ENCODE measurements at places on chromosomes 16 and 17. TPM values are rescaled to one million over a fixed set of nuclear protein-coding genes. Genes with fewer than 3 reads are reported as not detected.

Gene HCRT
- not detected for total RNA-seq

Gene TRPV3
- 3.4 TPM for total RNA-seq

Gene GPS1
- total RNA-seq = 112 TPM

Gene PIMREG
- total RNA-seq = 7.6 TPM

Gene CRISPLD2
- total RNA-seq = 57.2 TPM

Gene KATNIP
- 35.8 TPM for total RNA-seq

Gene RPH3AL
- 13.5 TPM for total RNA-seq

DNA sequence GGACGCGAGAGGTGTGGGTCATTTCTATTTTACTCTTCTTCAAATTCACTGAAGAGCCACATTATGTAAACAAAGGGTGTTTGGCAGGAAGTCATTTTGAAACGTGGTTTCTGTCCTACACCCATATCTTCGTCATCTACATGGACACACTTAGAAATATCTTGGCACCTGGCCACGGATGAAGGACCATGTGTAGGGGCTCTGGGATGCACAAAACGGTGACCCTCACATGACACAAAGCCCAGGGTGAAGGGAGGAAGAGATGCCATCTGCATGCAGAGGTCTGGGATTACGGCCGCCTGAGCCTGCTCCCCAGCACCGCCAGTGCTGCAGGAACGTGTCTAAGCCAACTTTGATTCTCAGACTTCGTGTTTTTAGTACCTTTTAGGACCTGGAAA is 130.2 kb upstream of the CHMP6 start:
- H3K36me3 ChIP-seq = peaks cover 23% of the 10 kb centered on the region
- no peak overlapping the region for H3K4me3 ChIP-seq
- H3K27ac ChIP-seq = no peak overlapping the region
- H3K4me1 ChIP-seq = peaks cover 13% of the 10 kb centered on the region
- H3K27me3 ChIP-seq = no peaks in the 10 kb centered on the region
- DNase-seq = no peak

DNA sequence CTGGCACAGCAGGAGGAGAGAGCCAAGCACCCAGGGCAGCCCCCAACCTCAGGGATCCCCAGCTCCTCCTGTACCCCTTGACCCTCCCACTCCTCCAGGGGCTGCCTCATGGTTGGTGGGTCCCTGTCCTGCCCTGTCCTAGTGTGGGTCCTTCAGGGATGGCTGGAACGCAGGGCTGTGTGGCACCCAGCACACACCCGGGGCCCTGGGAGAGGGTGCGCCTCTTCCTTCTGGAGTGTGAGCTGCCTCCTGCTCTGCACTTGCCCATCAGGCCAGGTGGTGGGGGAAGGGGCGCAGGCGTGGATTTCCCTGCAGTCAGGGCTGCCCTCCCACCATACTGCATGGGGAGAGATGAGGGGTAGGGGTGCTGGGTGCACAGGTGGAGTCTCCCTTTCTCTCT is 42.6 kb downstream of the SOCS1 start:
- H3K27ac ChIP-seq = no peak overlapping the region
- peaks cover 4% of the 10 kb centered on the region for H3K4me1 ChIP-seq
- H3K27me3 ChIP-seq = peaks cover 4% of the 10 kb centered on the region
- no peaks in the 10 kb centered on the region for H3K36me3 ChIP-seq
- H3K4me3 ChIP-seq = no peak overlapping the region

DNA sequence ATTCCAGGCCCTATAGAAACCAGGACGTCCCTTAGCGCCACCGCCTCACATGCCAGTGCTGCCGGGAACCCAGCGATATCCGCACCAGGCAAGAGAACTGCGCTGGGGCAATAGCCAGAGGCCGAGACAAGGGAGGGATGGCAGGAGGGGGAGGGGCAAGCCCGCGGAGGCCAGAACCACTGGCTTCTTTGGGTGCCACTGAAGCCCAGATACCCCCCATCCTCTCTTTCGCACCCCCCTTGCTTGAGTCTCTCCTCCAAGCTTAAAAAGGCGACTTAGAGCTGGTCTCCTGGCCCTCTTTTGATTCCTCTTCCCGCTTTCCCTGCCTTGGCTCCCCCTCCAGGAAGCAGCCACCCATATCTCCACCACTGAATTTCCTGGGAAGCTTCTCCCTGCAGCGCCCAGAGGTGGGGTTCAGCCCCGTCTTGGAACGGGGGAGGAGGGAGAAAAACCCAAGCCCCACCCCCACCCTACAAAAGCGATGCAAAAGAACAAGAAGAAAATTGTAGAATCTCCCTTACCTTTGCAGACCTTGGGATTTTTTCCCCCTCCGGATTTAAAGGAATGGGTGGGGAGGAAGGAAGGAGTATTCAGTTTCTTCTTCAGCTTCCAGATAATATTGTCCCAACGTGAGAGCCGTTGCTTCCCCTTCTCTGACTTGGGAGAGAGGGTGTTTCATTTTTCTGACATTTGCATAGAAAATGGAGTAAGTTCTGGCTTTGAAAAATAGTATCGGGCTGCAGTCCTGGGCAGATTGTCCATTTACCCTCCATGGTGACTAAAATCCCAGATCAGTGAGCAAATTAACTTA is 622 bp downstream of the HOXB6 start:
- H3K36me3 ChIP-seq = peaks cover 26% of the 10 kb centered on the region
- H3K4me3 ChIP-seq = peak overlapping the region; percentile 84
- H3K27me3 ChIP-seq = peaks cover 99% of the 10 kb centered on the region
- H3K27ac ChIP-seq = peak overlapping the region; percentile 66
- peaks cover 14% of the 10 kb centered on the region for H3K4me1 ChIP-seq

DNA sequence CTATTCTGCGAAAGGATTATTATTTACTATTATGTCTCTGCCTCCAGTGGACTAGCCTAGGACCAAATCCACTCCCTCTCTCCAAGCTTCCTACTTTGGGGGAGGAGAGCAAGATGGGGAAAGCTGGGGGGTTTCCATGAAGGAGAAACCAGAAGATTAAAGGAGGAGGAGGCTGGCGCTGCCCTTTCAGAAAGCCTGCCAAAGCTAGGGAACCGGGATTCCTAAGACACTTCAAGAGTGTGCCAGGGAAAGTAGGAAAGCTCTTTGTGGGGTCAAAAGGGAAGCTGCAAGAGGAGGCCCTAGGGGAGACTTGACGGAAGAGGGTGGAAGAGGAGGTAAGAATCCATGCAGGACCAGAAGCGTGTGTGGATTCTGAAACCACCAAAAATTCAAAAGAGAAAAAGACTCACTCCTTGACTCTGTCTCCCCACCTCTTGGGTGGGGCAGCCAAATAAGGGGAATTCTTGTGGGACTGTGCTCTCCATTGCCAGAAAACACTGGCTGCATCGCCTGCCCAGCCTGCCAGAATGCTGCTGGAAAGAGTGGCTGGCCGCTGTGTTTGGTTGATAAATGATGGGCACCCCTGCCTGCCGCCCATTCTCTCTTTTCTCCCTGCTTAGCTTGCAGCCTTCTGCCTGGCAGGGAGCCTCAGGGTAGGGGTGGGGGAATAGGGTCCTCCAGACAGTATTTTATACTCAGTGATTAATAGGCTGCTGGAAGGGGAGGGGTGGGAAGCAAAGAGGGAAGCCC is 11.8 kb upstream of the KAT7 start:
- H3K36me3 ChIP-seq = no peaks in the 10 kb centered on the region
- no peaks in the 10 kb centered on the region for H3K27me3 ChIP-seq
- H3K27ac ChIP-seq = no peak overlapping the region
- DNase-seq = no peak

- no peak for DNase-seq
- no peaks in the 10 kb centered on the region for H3K4me1 ChIP-seq
- H3K27ac ChIP-seq = no peak overlapping the region
- peaks cover 4% of the 10 kb centered on the region for H3K27me3 ChIP-seq
- no peak overlapping the region for H3K4me3 ChIP-seq
Measured at GRCh38 chr16:88983165-88983564, 6.2 kb upstream of the CBFA2T3 start.

DNA sequence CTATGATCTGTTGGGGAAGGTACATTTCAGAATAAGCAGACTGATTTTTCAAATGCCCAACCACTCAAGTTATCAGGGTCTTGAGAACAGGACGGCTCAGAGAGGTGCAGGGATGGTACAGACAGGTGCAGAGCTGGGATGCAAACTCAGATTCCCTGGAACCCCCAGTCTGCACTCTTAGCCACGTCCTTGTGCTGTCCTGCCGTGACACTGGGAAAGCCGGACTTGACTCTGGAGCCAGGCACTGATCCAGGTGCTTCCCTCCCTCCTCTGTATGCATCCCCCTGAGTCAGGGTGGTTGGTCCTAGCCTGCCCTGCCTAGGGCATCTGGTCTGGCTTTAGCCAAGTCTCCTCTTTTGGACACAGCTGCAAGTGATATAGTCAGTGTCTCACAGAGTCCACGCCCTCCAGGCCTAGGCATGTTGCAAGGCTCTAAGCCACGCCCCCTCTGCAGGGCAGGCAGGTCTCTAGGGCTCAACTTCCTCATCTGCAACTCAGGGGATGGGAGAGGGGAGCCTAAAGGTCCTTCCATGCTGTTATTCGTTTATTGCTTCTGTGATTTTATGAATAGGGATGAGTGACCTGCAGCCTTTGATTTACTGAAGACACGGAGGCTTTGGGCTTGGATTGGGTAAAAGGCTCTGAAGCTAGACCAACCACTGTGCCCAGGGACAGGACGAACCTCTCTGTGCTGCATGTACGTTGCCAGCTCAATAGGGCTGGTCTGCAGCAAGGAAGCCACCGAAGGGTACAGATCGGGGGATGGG is 97.3 kb downstream of the SDK2 start:
- H3K4me1 ChIP-seq = peaks cover 51% of the 10 kb centered on the region
- H3K4me3 ChIP-seq = no peak overlapping the region
- H3K27ac ChIP-seq = no peak overlapping the region
- no peak for DNase-seq

- DNase-seq = no peak
- H3K4me3 ChIP-seq = no peak overlapping the region
- H3K27ac ChIP-seq = no peak overlapping the region
- peaks cover 5% of the 10 kb centered on the region for H3K4me1 ChIP-seq
Measured at GRCh38 chr17:70527364-70527888, 358.1 kb downstream of the KCNJ2 start.

DNA sequence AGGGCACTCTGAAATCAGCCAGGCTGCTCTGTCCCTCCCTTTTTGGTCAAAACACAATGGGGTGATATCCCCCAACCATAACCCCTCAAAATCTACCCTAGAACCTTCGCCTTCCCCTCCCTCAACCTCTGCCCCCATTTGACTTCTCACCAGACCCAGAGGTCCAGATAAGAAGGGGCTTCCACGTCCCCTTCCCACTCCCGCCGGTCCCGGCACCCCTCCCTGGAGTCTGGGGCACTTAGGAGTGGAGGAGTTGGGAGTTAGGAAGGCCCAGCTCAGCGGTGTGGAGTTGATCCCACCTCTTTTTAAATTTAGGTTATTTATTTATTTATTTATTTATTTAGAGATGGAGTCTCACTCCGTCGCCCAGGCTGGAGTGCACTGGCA is 619 bp upstream of the TMEM92 start:
- no peak overlapping the region for H3K4me3 ChIP-seq
- peaks cover 24% of the 10 kb centered on the region for H3K27me3 ChIP-seq
- no peaks in the 10 kb centered on the region for H3K36me3 ChIP-seq
- H3K27ac ChIP-seq = no peak overlapping the region
- H3K4me1 ChIP-seq = peaks cover 39% of the 10 kb centered on the region

DNA sequence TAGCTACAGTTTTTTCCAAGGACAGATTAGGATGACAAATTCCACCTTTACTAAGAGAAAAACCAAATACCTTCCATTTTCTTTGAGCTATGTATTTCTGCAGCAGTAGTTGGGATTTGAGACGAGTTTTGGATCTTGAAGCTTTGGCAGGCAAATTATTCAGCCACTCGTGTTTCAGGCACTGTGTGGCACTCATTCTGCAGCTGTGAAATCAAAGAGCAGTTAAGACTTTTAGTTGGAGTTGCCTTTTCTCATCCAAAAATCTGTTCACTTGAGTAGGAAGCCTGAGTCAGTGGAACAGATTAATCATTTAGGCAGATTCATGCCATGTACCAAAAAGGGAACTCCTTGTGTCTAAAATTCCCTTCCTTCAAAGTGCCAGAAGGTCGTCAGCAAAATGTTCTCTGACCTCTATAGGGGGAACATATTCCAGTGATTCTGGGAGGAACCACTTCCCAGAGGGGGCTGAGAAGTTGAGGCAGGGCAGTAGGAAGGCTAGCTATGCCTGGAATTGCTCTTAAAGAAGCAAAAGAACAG is 20.1 kb downstream of the ORC6 start:
- no peaks in the 10 kb centered on the region for H3K36me3 ChIP-seq
- no peaks in the 10 kb centered on the region for H3K4me1 ChIP-seq
- no peak overlapping the region for H3K27ac ChIP-seq
- no peak overlapping the region for H3K4me3 ChIP-seq

DNA sequence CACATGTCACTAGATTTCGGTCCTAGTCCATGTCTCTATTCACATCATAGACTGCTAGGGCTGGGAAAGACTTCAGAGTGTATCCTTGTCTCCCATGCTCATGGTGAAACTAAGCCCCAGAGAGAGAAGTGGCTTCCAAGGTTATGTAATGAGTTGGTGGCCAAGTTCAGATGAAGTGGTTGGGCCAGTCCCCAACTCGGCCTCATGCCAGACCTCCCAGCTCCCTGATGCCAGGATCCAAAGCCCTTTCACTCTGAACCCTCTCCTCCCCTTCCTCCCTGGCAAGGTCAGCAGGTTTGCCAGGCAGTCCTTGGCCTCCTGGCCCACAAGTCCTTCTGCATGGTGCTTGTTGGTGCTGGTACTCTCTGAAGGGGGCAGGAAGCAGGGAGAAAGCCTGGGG is 189.7 kb downstream of the AXIN2 start:
- peaks cover under 1% of the 10 kb centered on the region for H3K36me3 ChIP-seq
- peaks cover 3% of the 10 kb centered on the region for H3K27me3 ChIP-seq
- H3K4me3 ChIP-seq = no peak overlapping the region
- H3K27ac ChIP-seq = no peak overlapping the region
- peaks cover 4% of the 10 kb centered on the region for H3K4me1 ChIP-seq

- no peak for DNase-seq
- no peak overlapping the region for H3K4me3 ChIP-seq
- H3K4me1 ChIP-seq = peaks cover 24% of the 10 kb centered on the region
- peaks cover 11% of the 10 kb centered on the region for H3K27me3 ChIP-seq
- H3K27ac ChIP-seq = no peak overlapping the region
Measured at GRCh38 chr17:325270-326009, 27.2 kb downstream of the RPH3AL start.

DNA sequence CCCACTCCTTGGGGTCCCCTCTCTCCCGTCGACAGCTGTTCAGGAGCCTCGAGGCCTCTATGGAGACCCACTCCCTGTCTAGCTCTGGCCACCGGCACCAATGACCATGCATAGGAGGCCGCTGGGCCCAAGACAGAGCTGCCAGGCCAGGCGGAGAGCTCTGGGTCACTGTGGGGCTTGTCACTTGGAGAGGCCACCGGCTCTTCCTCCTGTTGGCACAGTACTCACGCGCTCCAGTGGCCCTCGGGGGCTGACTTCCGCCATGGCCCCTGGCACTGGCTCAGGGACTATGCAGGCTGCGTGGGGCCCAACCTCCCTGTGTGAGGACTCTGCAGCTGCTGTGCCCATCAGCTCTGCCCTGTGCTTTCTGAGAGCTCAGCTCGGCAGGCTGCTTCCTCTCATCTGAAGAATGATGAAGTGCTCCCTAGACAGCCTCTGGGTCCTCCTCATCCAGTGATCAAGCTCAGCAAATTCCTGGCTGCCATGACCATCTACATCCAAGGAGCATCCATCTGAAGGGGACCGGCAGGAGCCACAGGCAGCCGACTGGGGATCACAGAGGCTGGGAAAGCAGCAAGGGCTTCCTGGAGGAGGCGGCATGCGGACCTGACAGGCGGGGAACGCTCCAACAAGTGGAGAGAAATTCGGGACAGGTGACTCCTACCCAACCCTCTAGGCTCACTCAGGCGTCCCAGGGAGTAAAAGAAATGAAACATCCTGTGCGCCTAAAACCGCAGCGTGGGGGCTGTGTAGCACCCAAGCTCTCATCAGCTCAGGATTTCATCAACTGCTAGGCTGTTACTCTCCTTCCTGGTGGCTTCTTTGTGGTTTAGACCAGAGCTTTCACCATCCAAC is 16.8 kb downstream of the GALNS start:
- no peaks in the 10 kb centered on the region for H3K36me3 ChIP-seq
- no peak overlapping the region for H3K4me3 ChIP-seq
- H3K27me3 ChIP-seq = no peaks in the 10 kb centered on the region
- H3K4me1 ChIP-seq = no peaks in the 10 kb centered on the region
- no peak overlapping the region for H3K27ac ChIP-seq

All from type B pancreatic cell (in vitro differentiated cells).